ENCODE measurements at places on chromosomes 11 and 22.

- DNase-seq = no peak
These were observed 5.4 kb downstream of the RPS25 start for GRCh38 chr11:119012629-119013170.

GRCh38 chr11:27907091-27907490, 200.9 kb downstream of the KIF18A start:
- DNase-seq = no peak

- DNase-seq = no peak
These were observed 5.5 kb downstream of the ZC3H12C start for GRCh38 chr11:110098645-110099044.

DNA sequence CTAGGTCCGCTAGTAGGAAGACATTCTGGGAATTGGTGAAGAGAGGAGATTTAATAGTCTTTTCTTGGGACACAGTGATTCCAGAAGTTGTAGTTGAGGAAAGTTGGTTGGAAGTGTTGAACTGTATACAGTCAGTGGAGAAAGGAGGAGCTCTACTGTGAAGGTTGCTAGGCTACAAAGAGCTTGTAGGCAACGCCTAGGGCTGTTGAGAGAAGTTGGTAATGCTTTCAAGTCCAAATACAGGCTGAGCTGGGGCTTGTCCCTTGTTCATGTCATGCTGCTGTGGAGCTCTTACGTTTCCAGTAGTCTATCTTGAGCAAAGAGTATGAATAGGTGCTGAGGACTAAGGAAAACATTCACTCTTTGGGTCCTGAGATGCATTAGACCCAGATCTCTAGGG, 1.1 kb downstream of the TBCEL start:
- no peak for DNase-seq

DNA sequence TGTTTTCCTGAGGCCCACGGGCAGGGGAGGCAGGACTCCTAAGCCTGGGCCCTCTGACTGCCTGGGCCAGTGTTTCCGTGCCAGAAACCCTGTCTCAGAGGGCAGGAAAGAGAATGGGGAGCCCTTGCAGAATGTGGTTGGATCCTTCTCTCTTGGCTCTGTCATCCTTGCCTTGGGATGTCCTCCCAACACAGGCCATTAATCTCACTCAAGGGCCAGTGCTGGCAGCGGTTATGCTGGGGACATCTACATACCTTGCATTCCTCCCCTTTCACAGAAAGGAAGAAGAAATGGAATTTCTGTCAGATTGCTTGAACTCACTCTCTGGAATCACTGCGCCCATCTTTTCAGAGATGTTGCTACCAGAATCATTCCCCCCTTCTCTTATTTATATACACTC, 296.9 kb downstream of the KIRREL3 start:
- no peak for DNase-seq

DNA sequence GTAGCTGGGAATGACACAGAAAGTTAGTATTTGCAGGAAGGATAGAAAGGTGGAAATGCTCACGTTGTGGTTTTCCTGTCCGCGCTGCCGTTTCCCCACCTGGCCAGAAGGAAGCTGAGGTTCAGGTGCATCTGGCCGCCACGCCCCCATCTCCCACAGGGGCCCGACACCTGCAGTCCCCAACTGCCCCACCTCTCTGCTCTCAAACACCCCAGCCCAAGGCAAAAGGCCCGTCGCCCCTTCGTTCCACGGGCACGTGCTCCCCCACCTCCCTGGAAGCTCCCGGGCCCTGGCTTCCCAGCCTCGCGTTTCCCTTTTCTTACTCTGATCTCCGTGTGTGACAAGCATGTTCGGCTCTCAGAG, 985.1 kb downstream of the BRD1 start:
- no peak for DNase-seq

DNA sequence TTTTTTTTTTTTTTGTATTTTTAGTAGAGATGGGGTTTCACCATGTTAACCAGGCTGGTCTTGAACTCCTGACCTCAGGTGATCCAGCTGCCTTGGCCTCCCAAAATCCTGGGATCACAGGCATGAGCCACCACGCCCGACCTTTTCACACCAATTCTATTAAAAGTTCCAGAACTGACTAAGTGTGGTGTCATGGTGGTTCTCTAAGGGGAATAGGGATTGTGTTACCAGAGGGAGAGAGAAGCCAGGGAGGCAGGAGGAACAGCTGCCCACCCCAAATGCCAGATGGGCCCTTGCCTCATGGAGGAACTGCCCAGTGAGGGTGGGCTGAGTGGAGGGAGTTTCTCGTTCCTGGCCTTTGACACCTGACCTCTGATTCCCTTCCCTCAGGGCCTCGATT, 5.9 kb downstream of the RPS6KA4 start:
- DNase-seq = no peak

DNA sequence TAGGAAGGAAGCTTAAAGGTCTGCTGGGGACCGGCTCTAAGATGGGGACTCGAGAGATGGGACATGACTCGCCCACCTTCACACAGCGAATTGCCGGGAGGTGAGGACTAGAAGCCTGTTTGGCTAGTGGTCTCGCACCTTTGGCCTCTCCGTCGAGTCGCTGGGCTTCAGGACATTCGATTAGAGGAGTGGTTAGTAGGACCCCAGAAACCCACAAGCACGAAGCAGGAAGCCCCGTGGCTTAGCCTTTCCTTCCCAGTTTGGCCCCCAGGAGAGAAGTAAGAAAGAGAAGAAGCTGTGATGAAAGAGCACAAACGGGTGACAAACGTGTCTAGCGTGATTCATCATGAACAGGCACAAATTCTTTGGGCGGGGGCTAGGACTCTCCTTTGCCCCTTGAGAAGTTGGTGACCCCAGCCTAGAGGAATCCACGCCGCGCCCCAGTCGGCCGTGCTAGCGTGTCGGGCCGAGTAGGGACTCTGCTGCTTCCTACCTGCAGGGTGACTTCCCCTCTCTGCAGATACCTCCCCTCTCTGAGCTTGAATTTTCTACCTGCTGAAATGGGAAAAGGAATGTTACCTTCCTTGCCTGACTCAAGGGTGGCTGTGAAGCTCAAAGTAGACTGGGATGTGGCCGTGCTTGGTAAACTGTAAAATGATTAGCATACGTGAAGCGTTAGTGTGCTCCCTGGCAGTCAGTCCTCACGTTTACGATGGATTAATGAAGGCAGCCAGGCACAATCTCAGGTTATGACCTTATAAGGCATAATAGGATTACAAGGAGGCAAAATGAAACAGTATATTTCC, 1.1 kb upstream of the ADM start:
- DNase-seq = no peak

DNA sequence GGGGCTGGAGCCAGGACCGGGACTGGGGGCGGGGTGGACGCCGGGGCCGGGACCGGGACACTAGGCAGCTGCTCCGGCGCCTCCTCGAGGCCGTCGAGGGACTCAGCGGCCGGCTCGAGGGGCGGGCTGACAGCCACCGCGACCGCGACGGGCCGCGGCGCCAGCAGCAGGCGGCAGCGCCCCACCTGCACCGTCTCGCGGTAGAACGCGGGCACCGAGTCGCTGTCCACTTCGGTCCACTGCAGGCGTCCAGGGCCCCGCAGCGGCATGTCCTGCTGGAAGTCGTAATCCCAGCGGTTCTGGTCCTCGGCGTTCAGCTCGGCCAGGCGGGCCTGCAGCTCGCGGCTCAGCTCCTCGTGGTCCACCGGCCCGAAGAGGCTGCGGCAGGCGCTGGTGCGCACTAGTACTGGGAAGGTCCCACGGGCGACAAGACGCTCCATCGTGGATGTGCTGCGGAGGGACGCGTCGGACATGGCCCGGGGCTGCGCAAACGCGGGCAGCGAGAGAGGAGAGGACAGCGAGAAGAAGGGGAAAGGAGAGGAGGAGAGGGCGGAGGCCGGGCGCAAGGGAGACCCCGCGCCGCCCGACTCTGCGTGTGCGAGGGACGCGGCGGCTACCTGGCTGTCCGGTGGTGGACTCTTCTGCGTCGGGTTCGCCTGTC, 428 bp downstream of the CDKN1C start:
- no peak for DNase-seq

DNA sequence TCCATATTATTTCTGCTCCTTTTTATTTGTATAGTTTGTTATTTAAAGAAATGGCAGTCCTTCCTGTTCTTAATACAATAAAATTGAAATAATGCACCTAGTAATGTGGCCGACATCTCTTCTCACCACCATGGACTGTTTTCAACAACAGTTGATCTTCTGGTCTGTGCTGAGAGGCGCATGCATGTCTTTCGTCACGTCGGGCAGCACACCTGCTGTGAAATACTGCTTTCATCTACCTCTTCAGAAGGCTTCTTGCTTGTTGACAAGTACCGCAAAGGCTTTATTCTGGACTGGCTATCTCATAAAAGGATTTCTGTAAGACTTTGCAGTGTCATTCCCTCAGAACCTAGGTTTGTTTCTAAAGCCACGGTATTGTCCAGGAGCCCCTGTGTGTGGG, 13.9 kb upstream of the MYO18B start:
- no peak for DNase-seq

GRCh38 chr22:40609216-40609615, 27.3 kb downstream of the MRTFA start:
- no peak for DNase-seq

- peak; percentile 50 for DNase-seq
These were observed 64.7 kb upstream of the ASPHD2 start for GRCh38 chr22:26364066-26365015.

- no peak for DNase-seq
These were observed 23.6 kb downstream of the PDGFB start for GRCh38 chr22:39220890-39221850.

- DNase-seq = no peak
These were observed 19.9 kb downstream of the UNC93B1 start for GRCh38 chr11:67983951-67984350.

DNA sequence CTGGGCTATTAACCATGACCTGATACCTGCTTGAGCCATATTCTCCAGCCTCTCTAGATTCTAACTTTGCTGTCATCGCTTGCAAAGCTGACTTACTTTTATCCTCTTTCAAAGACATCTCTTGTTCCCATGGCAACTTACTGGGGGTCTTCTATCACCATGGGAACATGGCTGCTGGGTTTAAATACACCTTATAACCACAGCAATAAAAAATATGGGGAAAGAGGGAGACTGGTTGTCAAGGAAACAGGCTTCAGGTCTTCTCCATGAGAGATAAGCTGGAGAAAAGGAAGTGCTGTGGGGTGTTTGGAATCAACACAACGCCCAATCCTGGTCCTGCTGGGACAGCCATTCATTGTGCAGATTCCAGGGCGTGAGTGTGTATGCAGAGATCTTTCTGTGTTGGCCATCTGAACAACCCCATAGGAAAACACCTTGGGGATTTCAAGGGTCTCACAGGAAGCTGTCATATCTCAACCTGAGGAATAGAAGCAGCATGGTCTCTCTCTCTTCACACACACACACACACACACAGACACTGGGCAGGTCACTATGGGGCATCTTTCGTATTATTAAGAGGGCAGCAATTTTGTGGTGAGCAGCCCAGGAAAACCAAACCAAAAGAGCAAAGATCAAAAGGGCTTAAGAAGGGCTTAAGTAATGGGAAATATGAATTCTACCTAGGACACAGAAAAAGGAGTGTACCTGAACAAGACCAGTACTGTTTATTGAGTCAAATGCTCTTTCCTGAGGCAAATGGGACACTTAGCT, 344.7 kb upstream of the NCAM1 start:
- no peak for DNase-seq

- DNase-seq = no peak
These were observed 65.6 kb downstream of the OR4C45 start for GRCh38 chr11:50098186-50098725.

DNA sequence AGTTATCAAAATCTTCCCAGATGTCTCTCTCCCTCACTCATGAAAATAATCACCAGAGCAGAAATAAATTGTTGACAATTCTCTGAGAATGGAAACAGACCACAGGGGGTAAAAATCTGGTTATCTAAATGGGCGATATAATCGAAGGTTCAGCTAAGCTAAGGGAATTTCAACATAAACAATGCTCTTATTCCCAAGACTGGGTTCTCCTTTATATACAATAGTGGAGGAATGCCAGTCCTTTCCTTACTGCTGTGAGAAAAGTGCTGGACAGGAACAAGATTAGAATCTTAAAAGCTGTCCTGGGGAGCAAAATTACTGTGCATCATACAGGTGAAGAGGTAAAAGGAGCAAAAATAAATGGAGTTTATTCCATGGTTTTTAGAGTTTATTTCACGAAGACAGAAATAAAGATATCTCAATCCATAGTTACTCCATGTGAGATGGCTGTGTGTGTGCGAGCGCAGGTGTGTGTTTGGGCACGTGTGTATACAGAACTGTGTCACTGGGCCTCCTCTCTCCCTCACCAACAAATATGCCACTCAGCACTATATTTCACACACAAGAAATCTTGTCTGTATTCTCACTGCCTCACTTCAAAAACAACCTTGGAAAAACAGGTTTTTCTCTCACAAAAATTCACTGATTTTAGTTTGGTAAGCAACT, 385.6 kb downstream of the DCDC1 start:
- DNase-seq = no peak

GRCh38 chr11:58192229-58192628, 3.4 kb downstream of the OR9Q2 start:
- no peak for DNase-seq

- no peak for DNase-seq
These were observed 181.0 kb downstream of the TENM4 start for GRCh38 chr11:79259800-79260199.

DNA sequence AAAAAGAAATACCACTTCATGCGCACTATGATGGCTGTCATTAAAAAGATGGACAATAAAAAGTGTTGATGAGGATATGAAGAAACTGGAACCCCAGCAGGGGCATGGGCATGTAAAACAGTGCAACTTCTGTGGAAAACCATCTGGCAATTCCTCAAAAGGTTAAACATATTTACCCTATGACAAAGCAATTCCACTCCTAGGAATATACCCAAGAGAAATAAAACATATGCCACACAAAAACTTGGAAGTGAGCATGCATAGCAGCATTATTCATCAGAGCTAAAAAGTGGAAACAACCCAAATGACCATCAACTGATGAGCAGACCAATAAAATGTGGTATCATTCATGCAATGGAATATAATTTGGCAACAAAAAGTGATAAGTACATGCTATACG, 50.1 kb downstream of the LRRC32 start:
- no peak for DNase-seq

DNA sequence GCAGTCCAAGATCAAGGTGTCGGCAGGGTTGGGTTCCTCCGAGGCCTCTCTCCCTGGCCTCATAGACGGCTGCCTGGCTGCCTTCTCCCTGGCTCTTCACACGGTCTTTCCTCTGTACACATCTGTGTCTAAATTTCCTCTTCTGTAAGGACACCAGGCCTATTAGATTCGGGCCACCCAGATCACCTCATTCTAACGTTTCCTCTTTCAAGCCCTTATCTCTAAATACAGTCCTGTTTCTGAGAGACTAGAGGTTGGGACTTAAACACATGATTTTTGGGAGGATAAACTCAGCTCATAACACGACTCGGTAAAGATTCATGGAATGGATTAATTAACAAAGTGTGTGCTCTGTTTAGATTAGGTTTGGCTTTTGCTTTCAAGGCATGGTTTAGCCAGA, 136.0 kb upstream of the SORL1-AS1 start:
- no peak for DNase-seq

- no peak for DNase-seq
These were observed 302.5 kb upstream of the ISX start for GRCh38 chr22:34763496-34763895.

Measured in GM12864 (cell line).